Epithelial cell of proximal tubule (primary cell): ENCODE measurements at places on chromosomes 4 and X.

GRCh38 chr4:6183740-6184139 lies 16.6 kb downstream of the JAKMIP1 start:
- no peak for DNase-seq

GRCh38 chrX:68045008-68045577 lies 388.2 kb downstream of the OPHN1 start:
- DNase-seq, result no peak

DNA sequence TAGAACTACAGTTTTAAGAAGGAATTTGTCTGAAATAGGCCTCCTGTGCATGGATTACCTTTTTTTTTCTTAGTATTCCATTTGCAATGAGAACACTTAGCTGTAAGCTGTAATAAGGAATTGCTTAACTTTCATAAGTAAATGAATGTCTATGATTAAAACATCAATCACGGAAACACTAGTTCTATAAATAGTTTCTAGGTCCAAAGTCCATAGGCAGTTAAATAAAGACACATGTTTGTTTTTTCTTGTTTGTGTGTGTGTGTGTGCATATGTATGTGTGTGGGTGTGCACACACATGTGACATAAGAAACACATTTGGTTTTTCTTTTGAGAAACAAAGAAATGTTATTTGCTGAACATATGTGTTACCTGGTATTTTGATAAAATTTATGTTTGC lies 11.2 kb downstream of the GPRIN3 start:
- no peak for DNase-seq

DNA sequence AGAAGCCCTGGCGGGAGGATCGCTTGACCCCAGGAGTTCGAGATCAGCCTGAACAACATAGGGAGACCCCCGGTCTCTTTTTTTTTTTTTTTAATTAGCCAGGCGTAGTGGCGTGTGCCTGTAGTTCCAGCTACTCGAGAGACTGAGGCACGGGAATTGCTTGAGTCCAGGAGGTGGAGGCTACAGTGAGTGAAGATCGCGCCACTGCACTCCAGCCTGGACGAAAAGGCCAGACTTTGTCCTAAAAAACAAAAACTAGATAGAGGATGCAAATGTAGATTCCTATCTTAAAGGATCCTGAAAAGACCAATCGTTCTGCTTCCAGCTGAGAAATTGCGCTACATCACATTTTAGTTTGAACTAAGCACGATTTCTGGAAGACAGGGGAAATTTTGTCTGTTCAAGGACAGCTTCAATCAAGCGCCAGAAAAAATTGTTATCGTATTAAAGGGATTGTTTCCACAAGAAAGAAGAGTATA lies 627 bp upstream of the HSD17B11 start:
- DNase-seq, result no peak

DNA sequence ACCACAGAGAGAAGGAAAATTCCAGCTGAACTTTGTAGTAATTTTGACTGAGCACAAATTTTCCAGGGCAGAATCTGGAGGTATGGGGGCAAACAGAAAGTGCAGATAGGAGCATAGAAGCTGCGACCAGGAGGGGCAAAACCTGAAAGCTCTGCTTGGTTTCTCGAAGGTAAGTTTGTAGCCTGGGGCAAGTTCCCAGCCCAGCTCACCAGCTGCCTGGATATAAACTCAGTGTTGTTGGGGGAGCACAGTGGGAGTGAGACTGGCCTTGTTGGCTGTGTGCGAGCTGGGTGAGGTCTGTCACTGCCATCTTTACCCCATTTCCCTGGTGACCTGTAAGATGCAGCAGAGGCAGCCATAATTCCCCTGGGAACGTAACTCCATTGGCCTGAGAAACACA lies 213.5 kb upstream of the POF1B start:
- DNase-seq, result no peak

- no peak for DNase-seq
These were observed 45.8 kb downstream of the DCLK2 start for GRCh38 chr4:150123796-150124677.

- no peak for DNase-seq
These were observed 74.6 kb upstream of the FRMPD3 start for GRCh38 chrX:107374831-107375230.

DNA sequence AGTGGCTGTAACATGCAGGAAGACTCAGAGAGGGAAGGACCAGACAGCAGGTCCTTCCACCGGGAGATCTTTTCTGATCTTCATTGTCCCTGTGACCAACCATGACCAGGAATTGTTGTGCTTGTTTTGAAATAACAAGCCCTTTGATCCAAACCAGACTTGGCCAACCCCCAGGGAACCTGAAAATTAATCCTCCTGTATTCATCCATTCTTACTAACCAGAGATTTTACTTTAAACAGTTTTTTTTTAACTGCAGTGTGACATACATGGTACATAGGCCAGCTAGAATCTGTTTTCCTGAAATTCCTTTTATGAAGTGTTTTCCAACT lies 4.0 kb downstream of the WFS1 start:
- no peak for DNase-seq

DNA sequence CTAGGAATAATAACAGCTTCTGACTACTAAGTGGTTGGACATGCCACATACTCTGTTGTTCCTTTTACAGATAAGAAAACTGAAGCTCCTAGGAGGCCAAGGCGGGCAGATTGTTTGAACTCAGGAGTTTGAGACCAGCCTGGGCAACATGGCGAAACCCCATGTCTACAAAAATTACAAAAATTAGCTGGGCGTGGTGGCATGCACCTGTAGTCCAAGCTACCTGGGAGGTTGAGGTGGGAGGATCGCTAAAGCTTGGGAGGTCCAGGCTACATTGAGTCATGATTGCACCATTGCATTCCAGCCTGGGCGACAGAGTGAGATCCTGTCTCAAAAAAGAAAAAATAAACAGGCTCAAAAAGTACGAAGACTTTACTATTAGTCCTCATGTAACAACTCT lies 30.6 kb upstream of the PHF8 start:
- no peak for DNase-seq

- DNase-seq, result no peak
These were observed 72.9 kb upstream of the DIAPH2 start for GRCh38 chrX:96611619-96612362.

DNA sequence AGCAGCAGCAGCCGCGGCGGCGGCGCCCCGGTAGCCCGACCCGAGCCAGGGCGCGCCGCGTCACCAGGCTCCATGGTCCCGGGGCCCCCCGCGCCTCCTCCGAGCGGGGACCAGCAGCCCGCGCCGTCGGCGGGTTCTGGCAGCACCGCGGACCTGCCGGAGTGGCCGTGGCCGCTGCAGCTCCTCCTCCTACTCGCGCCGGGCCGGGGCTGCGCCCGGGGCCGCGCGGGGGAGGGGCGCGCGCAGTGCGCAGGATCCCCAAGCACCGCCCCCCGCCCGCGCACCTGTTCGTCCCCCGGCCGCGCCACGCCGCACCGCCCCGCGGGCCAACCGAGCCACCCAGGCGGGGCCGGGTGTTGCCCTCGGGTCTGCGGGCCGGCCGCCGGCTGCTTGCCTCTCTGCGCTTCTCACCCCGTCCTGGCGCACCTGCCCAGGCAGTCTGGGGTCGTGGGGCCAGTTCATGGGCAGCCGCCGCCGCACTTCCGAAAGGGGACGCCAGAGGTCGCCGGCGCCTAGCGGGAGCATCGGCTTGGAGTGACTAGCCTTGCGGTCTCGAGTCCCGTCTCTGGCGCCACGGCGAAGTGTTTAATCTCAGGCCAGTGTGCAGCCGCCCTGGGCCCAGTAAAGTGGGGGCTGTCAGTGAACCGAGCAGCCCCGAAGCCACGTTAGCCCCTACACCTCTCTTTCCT lies at the start of gene SLC9A7:
Gene SLC9A7, minus strand, starts transcription at position 163 of the 689 bp plus-strand sequence. Its CDS starts 89 bp downstream, at position 74.
- no peak for DNase-seq

DNA sequence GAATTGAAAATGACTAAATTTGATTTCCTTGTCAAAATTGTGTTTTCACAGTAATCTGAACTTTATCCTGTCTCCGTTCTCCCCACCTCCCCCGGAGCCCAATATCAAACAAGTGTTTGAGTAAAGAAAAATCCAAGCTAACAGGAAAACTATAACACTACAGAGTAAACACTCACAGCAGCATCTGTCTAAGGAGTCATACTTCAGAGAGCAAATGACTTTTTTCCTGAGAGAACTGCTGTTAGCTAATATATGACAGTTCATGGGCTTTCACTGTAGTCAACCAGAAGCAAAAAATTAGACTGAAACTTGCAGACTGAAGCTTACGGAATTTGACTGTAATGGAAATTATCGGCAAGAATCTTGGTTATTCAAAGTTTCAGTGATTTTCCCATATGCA lies 321.7 kb downstream of the ANKRD50 start:
- no peak for DNase-seq

- DNase-seq, result no peak
These were observed 2.5 kb upstream of the ARSD start for GRCh38 chrX:2931612-2932011.

DNA sequence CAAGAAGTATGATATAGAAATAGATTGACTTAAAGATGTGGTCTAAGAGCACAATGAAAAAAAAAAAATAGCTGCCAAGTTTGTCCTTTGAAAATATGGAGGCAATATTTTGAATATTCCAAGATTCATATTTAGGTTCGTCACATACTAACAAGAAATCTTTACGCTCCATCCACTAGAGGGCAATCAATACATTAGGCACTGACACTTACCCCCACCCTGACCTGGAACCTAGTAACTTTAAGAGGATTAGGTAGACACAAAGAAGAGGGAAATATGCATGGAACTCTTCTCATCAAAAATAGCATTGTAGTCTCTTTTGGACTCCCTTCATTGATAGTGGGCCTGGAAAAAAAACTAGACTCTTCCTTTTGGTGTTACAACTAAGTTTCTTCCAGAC lies 1108.1 kb downstream of the PCDH19 start:
- no peak for DNase-seq

DNA sequence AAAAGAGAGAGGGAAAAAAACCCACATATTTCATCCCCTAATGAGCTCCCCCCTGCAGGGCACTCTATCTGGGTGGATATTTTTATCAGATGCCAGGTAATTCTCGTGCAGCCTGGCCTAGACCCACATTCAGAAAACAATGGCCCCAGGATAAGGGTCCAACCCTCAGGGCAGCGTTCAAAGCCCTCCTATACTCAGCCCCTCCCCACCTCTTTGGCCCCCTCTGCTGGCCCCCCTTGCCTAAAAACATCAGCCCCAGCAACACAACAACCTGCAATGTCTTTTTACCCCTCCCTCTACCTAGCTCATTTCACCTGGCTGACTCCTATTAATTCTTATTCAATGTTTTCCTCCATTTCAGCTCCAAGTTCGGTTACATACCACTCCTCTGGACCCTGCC lies 145.4 kb upstream of the MED14 start:
- no peak for DNase-seq

DNA sequence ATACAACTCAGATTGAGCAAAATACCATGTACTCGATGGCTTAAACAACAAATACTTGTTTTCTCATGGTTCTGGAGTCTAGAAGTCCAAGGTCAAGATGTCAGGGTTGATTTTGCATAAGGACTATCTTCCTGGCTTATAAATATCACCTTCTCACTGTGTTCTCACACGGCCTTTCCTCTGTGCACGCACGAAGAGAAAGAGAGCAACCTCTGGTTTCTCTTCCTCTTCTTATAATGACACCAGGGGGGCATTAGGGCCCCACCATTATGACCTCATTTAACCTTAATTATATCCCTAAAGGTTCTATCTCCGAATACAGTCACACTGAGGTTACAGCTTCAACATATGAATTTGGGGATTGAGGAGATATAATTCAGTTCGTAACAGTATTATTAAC lies 504.0 kb downstream of the MAGEE1 start:
- no peak for DNase-seq

DNA sequence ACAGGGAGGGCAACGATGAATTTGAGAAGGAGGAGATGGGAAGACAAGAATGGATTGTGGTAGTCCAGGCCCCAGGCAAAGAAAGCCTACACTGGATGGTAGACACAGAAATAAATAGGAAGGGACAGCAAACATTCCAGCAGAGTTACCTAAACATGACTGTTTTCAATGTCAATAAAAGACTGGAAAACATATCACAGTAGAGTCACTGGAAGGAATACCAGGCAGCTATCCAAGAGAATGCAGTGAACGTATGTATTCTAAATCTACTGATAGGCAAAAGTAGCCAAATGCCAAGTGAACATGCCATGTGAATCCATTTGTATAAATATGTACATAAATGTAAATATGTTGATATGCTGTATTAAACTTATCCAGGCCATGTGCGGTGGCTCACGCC lies 183.0 kb downstream of the PALLD start:
- no peak for DNase-seq

DNA sequence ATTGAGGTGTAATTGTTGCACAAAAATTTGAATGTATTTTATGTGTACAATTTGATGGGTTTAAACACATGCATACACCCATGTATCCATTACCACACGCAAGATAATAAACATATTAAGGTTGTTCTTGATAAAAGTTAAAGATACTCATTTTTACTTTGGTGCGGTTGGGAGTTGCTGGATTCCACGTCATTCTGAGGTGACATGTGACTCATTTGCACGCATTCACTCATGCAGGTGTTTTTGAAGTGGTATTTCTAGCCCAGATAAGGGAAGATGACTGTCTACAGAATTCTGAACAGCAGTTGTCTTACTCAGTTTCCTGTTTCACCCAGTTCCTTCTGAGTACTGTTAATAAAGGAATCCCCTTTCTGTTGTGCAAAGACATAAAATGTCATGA lies 142.0 kb downstream of the RTL3 start:
- DNase-seq, result no peak

GRCh38 chrX:109841869-109842579 lies 109.0 kb upstream of the ACSL4 start:
- no peak for DNase-seq

DNA sequence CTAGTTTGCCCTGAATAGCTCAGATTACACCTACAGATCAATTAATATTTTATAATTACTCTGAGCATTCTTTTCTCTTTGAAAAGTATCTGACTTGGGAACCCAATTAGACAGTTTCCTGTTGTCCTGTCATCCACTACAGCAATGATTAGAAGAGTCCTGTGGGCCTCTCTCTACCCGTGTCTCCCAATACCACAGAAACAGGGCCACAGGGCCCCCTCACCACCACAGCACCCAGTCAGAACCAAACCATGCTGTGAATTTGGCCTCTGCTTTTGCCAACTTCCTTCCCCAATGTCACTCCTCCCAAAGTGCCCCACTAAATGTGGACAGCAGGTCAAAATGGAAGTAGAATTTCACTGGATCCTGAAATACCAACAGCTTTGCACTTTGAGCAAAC lies 10.3 kb downstream of the USP46 start:
- no peak for DNase-seq

- DNase-seq, result no peak
These were observed 103.4 kb downstream of the QRFPR start for GRCh38 chr4:121277194-121278105.

GRCh38 chr4:93743022-93743421 lies 85.5 kb upstream of the ATOH1 start:
- no peak for DNase-seq

- no peak for DNase-seq
These were observed 65.4 kb downstream of the SOX3 start for GRCh38 chrX:140439476-140439875.

- DNase-seq, result no peak
These were observed 80.0 kb upstream of the MAB21L2 start for GRCh38 chr4:150501983-150502382.

DNA sequence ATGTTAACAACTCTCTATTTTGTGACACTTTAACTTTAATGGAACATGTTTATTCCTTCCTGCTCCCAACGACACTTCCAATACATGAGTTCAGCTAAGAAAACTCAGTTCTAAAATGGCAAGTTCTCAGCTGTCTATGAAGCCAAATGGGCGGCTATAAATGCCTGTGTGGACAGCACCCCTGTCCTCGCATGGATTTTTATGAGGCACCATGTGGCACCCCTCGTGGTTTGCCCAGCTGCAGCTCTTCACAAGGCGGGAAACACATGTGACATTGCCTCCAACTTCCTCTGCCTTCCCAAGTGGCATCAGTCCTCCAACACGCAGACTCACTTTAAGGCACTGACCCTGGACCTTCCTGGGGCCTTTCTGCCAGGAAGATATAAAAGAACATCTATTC lies 48.0 kb downstream of the SH3RF1 start:
- DNase-seq, result no peak
